ENCODE measurements at places on chromosomes 12 and 14.
A peak's percentile ranks its signal among the peaks of the same experiment; 100 is the strongest.

DNA sequence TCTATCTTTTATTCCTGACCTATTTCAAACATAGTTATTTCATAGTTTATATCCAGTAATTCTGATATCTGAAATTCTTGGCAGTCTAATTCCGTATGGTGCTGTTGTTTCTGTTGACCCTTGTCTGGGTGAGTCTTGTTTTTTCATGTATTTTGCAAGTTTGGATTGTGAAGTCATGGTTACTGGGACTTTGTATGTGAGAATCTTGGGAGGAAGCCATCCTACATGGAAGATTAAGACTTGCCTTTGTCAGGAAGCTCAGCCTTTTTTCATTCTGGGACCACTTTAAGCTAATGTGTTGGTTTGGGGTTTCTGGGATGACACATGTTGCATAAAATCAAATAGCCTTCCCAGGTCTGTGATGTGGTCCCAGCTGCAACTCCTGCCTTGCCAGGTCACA is 191.6 kb upstream of the E2F7 start:
- no peak for DNase-seq

DNA sequence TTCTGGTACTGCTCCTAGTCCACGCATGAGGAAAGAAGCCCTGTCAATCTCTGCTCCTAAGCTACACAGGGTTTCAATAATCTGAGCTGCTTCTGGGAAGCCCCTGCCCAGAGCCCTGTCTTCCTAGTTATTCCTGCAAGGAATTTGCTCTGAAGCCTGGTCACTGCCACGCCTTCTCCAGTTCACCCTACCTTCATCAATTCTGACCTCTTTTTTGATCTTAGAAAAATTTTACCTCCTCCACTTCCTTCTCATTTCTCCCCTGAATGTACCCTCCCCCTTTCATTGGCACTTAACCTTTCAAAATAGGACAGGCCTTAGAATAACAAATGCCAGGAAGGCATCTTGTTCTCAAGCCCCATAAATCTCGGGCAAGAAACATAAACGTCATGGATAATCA is 14.9 kb upstream of the LRRK2 start:
- DNase-seq: no peak

- DNase-seq: no peak
Measured at GRCh38 chr12:124028555-124028925, 55.5 kb downstream of the ZNF664 start.

- no peak for DNase-seq
Measured at GRCh38 chr14:69038455-69039287, 59.6 kb upstream of the ACTN1 start.

- no peak for DNase-seq
Measured at GRCh38 chr12:46468813-46469212, 96.2 kb upstream of the SLC38A2 start.

DNA sequence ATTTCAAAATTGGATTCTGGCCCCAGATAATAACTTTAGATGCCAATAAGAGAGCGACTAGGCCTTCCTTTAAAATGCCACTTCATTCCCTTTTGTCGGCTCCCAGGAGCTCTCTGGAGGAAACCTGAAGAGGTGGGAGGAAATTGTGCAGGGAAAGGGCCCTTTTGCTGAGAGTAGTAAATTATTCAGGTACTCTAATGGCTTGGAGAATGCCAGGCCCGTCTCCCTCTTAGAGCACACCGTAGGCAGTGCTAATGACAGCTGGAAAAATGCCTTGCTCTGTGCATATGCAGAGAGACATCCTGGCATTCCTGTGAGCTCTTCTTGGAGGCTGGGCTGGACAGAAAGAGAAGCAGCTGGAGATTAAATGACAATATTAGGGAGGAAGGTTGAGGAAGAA is 115.0 kb upstream of the RPH3A start:
- no peak for DNase-seq

DNA sequence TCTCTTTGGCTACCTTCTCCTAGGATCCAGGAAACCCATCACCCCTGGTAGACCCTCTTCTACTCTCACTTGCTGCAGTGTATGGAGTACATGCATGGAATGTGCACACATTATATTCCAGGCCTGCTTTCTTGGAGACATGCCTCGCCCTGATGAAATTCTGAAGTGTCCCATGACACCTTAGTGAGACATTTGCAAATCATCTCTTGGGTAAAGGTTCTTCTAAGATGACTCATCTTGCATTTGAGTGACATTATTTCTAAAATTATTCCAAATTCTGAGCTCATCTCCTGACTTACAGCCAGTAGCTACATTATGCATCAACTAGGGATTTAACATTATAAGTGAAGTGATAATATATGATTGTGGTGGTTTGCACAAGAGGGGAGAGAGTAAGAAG is 49.8 kb downstream of the SDR9C7 start:
- DNase-seq: no peak

DNA sequence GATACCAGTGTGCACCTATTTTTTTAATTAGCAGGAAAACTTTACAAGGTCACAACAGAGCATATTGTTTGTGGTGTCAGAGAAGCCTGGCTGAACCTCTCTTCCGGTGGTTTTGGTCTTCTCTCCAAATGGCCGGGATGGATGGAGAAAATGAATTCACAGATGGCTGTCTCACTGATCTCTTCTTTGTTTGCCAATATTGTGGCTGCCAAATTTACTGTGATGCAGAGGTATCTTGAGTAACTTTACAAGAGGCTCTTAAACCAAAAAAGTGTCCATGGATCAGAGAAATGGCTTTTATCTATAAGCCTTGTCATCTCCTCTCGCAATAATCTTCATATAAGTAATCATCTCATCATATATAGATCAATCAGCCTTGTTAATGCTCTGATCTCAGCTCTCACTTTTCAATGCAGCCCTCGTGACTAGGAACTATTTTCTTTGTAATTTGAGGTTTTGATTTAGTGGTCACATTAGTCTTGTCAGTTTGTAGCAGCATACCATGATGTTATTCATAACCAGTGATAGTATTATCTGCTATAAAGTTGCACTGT is 308.1 kb downstream of the EGLN3 start:
- DNase-seq: no peak

DNA sequence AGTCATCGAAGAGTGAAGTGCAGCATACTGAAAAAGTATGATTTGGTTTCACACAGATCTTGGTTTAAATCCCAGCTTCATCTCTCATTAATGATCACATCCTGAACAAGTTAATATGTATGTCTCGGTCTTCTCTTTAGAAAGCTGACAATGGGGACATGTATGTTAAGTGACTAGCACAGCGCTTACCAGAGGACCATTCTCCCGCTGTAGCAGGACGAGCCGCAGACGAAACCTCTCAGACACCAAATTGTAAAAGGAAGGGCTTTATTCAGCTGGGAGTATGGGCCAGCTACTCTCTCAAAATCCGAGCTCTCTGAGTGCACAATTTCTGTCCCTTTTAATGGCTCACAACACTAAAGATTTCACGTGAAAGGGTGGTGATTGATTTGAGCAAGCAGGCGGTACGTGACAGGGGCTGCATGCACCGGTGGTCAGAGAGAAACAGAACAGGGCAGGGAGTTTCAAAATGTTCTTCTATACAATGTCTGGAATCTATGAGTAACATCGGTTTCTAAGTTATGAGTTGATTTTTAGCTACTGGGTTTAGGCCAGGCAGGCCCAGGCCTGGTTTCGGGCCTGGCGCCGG is 682.4 kb downstream of the DIO2 start:
- no peak for DNase-seq

- no peak for DNase-seq
Measured at GRCh38 chr12:117792471-117792870, 176.3 kb downstream of the KSR2 start.

GRCh38 chr12:91852634-91853033 is 293.0 kb downstream of the BTG1 start:
- DNase-seq: no peak

- no peak for DNase-seq
Measured at GRCh38 chr12:110778833-110779577, 36.3 kb upstream of the PPP1CC start.

GRCh38 chr14:61558271-61558670 is 137.0 kb upstream of the HIF1A start:
- DNase-seq: no peak

DNA sequence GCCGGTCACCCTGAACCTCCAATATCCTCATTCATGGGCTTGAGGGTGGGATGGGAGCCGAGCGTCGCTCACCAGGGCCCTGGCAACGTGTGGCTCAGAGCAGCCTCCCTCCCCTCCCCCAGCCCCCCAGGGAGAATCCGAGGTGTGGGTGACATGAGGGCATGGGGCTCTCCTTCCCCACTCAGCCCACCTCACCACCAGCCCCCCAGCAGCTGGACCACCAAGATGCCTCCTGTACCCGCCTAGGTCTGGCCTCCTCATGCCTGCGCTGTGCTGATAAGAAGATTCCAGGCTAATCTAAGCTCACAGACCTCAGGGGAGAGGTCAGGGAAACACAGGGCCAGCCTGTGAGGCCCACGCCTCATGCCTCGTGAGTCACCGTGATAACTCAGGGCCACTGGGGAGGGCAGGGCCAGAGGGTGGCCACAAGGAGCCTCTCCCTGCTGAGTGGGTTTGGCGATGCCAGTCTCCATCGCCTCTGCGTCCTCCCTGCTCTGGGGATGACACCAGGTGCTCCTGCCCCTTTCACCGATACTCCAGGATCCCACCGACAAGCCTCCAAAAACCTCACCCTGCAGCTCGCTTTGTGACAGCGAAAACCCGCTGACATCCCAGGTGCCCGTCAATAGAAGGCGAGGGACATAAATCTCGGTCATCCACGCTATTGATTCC is 56.9 kb downstream of the TESC start:
- no peak for DNase-seq

GRCh38 chr12:105920161-105920684 is 218.5 kb downstream of the NUAK1 start:
- no peak for DNase-seq

DNA sequence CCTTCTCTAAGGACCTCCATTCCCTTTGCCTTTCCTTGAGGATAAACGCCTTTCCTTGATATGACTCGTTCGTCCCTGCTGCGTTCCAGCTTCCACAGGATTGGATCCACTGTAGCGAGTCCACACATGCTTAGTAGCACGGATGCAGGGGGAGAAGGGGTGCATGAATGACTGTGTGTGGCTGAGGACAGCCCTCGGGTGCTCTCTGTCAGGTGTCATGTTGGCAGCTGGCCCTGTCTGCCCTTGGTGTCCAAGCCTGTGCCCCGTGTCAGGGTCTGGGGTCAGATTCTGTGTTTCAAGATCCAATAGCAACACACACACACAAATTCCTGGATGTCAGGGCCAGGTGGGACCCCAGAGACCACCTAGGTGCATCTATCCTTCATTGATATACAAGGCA is 17.5 kb upstream of the KRT80 start:
- DNase-seq: no peak

DNA sequence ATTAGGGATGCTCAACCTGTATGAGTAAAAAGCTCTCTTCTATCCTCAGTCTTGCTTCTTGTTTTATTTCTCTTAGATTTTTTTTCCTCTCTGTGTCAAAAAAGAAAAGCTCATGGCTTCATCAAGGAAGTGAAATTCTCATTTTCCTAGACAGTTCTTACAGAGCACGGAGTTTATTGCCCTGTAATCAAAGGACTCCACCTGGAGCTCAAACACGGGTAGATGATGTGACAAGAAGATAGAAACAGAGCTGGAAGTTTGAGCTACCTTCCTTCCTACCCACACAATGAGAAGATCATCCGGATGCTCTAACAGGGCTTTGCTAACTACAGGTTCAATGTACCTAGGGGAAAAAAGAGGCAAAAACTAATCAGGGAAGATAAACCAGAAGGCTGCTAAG is 564.8 kb downstream of the MED13L start:
- peak; percentile 13 for DNase-seq

DNA sequence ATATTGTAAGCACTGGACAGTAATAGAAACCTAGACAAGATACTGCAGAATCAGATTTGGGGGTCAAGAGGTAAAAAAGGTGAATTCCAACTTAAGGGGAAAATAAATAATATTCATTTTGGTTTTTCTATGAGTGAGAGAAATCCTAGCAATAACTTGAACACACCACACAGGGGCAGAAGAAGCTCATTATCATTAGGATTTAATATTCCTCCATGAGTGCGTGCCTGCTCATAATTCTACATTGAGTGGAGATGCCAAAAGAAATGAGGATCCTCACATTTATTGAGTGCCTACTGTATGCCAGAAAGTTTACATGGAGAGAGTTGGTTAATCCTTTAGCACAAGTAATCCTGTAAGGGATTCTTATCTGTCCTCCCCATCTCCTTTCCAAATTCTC is 40.5 kb upstream of the C14orf132 start:
- DNase-seq: no peak

DNA sequence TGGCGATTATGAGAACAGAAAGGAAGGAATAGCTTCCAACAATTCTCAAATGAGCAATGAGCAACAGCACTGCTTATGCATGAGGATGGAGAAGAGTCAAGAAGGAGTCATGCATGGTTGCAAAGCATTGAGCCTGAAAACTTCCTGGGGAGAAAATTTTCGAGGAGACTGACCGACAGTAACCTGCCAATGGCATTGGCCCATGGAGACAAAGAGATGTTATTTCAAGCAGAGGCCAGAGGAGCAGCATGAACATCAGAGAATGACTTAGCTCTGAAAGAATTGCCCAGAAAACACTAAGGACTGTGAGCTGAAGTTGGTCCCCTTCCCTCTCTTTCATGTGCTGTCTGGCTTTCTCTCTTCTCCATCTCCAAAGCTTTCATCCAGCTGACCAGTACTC is 343.4 kb downstream of the ADAMTS20 start:
- no peak for DNase-seq

GRCh38 chr12:69240631-69240995 is 1.2 kb downstream of the CPSF6 start:
- DNase-seq: no peak

- DNase-seq: no peak
Measured at GRCh38 chr12:69676257-69677012, 22.7 kb downstream of the BEST3 start.

- no peak for DNase-seq
Measured at GRCh38 chr14:101030586-101030985, 127.1 kb upstream of the RTL1 start.

DNA sequence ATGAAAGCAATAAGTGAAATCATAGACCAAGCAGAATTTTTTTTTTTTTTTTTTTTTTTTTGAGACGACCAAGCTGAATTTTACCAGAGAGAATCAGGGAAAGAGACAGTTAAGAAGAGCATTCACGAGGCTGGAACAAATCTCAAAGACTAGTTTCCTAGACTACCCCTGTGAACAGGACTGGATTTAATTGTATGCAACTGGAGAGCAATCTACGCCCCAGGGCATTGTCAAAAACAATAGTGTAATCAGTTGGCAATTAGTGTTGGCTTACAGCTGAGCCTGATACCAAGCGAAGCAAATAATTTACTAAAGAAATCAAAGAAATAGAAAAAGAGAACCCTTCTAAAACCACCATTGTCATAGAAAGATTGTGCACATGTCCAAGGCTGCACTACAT is 232.9 kb upstream of the CPNE8 start:
- no peak for DNase-seq

DNA sequence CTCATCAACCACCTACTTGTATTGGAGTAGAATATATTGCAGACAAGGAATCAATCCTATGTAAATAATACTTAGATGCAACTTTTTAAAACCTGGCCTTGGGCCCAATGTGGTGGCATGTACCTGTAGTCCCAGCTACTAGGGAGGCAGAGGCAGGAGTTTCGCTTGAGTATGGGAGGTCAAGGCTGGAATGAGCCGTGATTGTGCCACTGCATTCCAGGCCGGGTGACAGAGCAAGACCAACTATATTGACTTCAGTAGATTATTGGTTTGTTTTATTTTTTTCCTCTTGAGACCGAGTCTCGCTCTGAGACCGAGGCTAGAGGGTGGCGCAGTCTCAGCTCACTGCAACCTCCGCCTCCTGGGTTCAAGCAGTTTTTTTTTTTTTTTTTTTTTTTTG is 3.6 kb downstream of the LARP4 start:
- DNase-seq: no peak

GRCh38 chr12:16385782-16386646 is 38.6 kb downstream of the MGST1 start:
- DNase-seq: peak; percentile 23

GRCh38 chr12:15143467-15143866 is 77.8 kb downstream of the RERG start:
- no peak for DNase-seq

Data from transverse colon (tissue), 4 donors.